ENCODE measurements at places on chromosomes 1 and 21.
A peak's percentile ranks its signal among the peaks of the same experiment; 100 is the strongest.

DNA sequence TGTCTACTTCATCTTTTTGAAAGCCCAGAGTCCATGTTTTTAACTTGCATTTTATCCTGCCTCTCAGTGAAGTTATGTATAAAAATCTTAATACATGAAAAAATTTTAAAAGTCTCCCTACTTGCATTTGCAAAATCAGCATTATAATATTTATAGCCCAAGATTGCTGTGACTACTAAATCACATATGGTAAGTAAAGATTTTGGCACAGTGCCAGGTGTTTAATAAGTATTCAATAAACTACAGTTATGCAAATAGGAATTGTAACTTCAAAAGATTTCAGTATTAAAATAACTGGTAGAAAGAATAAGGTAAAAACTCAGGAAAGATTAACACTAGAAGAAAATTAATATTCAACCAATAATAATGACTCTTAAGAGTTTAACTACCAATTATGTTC, 641.7 kb downstream of the LRRIQ3 start:
- DNase-seq, result no peak

DNA sequence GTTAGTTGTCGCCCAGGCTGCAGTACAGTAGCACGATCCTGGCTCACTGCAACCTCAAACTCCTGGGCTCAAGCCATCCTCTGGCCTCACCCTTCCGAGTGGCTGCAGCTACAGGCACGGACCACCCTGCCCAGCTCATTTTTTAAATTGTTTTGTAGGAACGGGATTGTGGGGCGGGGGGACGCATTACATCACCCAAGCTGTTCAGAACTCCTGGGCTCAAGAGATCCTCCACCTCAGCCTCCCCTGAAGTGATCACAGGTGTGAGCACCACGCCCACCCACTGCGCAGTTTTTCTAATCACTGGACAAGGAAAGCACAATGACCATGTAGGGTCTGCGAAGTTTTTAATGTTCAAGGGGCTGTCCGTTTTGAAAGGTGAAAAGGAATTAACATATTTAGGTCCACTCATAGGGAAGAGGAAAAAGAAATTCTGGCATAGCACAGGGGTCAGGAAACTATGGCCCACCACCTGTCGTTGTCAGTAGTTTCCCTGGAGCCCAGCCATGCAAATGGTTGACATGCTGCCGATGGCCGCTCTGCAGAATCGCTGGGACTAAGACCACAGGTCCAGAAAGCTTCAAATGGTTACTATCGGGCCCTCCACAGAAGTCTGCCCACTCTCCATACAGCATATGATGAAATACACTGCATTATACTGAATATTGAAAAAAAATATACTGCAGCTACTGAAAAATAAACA, 26.0 kb downstream of the SETD4 start:
- no peak for DNase-seq

GRCh38 chr21:29704719-29705118, 235.1 kb downstream of the GRIK1 start:
- no peak for DNase-seq

- DNase-seq, result no peak
These were observed 164.5 kb upstream of the CACNA1E start for GRCh38 chr1:181318858-181319235.

- no peak for DNase-seq
These were observed 11.9 kb downstream of the ETS2 start for GRCh38 chr21:38817371-38818324.

DNA sequence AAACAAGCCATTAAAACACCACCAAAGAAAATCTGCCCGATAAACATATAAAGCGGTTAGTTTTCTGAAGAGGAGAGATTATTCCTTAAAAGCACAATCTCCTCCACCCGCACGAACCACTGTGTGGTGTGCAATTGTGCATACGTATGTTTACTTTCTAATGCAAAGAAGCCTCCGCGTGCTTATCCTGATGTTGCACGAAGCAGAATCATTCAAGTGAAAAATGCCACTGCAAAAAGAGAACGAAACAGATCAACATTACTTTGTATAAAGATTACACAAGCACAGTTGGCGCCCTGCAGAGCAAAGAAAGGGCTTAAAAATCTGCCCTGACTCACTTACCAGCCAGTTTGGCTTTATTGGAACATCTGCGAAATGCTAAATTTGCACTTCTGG, 166.8 kb downstream of the ZNF281 start:
- DNase-seq, result no peak

- DNase-seq, result no peak
These were observed 532.5 kb upstream of the ADGRL4 start for GRCh38 chr1:79539001-79539400.

GRCh38 chr1:46447499-46448108, 42.0 kb upstream of the DMBX1 start:
- no peak for DNase-seq

GRCh38 chr21:44502171-44502958, 37.6 kb downstream of the KRTAP10-1 start:
- no peak for DNase-seq

DNA sequence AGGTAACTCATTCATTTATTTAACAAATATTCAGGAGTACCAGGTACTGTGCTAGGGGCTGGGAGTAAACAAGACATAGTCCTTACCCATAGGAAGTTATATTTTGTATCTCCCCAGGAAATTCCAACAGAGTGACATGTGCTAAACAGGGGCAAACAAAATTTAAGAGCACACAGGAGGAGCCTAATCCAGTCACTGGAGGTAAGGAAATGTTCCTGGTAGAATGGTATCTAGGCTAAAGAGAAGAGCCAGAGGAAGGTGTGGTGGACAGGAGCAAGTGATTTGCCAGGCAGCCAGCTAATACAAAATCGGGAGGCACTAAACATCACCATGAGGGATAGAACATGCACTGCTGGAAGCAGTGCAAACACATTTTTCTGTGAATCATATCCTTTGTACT, 10.4 kb downstream of the TEX38 start:
- DNase-seq, result no peak

DNA sequence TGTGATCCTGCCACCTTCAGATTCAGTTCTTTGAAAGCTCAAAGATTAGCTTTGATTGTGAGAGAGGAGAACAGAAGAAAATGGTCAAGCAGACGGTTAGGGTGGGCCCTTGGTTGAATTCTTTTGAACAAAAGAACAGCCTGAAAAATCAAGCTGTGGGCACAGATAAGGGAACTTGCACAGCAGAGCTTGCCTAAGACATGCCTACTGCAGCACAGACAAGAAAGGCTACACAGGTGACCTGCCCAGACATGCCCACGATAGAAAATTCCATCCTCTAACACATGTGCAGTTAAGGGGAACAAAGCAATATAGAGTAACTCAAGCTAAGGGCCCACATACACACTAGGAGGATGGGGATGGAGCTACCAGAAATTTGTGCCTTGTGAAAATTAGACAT, 512.5 kb upstream of the LRRC7 start:
- DNase-seq, result no peak

DNA sequence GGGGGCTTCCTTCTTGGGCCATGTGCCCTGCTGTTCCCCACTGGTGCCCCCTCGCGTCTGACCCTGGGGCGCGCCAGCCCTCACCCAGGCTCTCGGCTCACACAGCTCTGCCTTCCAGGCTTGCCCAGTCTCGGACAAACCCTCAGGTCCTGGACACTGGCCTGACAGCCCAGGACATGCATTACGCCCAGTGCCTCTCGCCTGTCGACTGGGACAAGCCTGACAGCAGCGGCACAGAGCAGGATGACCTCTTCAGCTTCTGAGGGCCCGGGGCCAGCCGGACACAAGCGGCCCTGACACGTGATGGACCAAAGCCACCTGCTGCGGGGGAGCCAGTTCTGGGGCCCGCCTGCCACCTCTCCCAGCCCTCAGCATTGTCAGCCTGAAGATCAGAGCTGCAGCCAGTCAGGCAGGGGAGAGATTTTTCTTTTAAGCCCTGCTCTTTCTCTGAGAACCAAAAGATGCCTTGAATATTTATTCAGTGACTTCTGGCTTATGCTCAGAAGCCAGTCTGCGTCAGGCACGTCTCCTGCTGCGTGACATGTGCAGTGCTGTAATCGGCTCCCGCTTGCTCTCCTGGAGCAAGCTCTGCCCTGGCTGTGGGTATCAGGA, 23.4 kb downstream of the LDLRAP1 start:
- peak; percentile 29 for DNase-seq

DNA sequence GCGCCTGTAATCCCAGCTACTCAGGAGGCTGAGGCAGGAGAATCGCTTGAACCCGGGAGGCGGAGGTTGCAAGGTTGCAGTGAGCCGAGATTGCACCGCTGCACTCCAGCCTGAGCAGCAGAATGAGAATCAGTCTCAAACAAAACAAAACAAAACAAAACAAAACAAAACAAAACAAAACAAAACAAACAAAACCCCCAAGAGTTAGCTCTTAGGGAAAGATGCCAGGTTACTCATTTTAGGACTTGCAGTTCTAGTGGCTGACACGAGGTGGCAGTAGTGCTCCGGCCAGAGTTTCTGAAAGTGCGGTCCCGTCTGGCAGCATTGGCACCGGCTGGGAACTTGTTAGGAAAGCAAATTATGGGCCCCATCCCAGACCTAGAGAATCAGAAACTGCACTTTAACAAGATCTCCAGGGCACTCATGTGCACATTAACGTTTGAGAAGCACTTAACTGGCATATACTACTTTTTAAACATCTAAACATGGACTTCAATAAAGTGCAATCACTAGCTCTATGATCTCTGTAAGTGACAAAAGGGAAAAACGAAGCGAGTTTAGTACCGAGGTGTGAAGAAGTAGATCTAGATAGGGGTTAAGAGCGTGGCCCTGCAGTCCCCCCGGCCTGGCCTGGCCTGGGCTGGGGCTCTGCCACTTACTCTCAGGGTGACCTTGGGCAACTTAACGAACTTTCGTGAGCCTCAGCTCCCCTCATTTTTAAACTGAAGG, 41.9 kb upstream of the TNFRSF1B start:
- DNase-seq, result peak; percentile 83

DNA sequence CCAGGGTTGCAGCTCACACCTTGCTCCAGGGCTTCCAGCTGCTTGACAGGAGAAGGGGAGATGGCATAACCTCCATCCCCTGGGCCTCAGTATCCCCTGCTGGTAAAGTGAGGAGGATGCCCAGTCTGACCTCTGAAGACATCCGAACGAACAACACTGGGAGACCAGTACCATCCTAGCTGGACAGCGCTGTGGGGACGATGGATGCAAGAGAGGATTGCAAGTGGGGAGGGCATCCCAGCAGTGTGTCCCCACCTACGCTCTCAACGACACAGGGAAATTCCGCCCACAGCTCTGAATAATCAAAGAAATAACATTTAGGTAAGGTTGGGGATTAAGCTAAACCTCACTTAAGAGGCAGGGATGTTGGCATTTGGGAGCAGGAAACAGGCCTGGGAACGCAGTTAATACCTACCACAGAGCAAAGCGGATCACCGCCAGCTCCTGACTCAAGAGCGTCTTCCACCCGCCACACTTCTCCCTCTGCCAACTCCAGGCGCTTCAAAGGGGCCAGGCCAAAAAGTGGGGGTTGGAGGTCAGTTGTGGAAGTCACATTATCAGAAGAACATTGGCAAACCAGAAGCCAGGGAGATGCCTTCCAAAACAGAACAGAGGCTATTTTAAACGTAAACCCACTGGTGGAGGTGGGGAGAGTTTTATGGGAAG, 47.6 kb downstream of the SSBP3 start:
- no peak for DNase-seq

GRCh38 chr1:1167841-1168450, 5.7 kb upstream of the TTLL10 start:
- DNase-seq, result no peak

DNA sequence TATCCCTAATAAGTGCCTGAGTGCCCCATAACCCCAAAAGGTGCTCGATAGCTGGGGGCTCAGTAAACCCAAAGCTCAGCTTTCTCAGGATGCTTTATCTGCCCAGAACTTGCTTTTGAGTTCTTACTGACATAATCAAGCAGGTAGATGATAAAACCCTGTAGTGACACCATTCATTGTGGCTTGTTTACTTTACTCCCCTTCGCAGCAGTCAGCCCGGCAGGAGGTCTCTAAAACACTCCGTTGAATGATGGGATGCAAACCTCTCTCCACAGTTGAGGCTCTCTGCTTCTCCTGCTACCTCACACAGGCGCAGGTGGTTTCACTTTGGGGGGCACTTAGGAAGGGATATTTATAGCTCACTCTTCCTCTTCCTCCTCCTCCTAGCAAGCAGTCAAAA, 349.4 kb downstream of the HLX start:
- DNase-seq, result no peak

GRCh38 chr1:218938259-218938658, 235.4 kb upstream of the LYPLAL1 start:
- DNase-seq, result no peak

DNA sequence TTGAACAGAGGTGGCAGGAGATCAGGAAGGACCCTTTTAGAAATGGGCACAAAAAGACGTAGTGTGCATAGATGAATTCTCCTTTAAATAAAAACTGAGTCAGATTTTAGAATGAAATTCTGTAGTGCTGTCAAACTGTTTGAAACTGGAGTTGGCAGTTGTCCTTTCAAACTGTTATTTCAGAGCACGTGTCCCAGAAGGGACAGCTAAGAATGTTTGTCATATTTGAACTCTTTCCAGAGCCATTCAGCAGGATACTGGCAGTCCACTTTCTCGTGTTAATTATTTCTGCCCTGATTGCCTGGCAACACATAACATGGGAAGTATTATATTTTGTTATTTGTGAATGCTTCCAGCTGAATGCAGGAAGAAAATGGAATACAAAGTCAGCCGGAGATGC, 212.3 kb upstream of the DPYD start:
- no peak for DNase-seq

DNA sequence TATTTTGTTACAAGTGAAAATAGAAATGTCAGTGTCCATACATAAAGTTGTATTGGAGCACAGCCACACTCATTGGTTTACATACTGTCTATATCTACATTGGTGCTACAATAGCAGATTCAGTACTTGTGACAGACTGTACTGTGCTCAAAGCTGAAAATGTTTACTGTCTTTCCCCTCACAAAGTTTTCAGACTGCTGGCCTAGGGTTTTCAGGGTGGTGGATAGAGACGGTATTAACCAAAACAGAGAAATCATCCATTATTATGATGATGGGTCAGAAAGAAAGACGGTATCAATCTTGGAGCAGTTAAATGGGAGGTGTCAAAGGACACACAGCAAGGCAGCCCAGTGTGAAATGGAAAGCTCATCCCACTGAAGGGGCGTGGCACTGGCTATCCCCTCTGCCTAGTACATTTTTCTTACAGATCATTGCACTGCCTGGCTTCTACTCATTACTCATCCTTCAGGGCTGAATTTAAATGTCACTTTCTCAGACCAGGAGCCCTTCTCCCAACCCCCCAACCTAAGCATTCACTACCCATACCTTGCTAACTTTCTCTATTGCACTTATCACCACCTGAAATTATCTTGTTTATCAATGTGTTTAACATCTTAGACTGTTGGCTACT, 10.2 kb downstream of the JAK1 start:
- no peak for DNase-seq

GRCh38 chr1:65378247-65378946, 42.1 kb upstream of the LEPR start:
- DNase-seq, result no peak

GRCh38 chr1:31532173-31532572, 44.1 kb upstream of the TINAGL1 start:
- DNase-seq, result no peak

- DNase-seq, result no peak
These were observed 92.5 kb downstream of the TTC3 start for GRCh38 chr21:37165586-37165985.
